ENCODE measurements at places on chromosomes 7 and 10.

- no peak for DNase-seq
Observed at GRCh38 chr10:53598914-53599313, 826.3 kb upstream of the MBL2 start.

- no peak for DNase-seq
Observed at GRCh38 chr7:99835189-99835588, 7.4 kb downstream of the CYP3A43 start.

DNA sequence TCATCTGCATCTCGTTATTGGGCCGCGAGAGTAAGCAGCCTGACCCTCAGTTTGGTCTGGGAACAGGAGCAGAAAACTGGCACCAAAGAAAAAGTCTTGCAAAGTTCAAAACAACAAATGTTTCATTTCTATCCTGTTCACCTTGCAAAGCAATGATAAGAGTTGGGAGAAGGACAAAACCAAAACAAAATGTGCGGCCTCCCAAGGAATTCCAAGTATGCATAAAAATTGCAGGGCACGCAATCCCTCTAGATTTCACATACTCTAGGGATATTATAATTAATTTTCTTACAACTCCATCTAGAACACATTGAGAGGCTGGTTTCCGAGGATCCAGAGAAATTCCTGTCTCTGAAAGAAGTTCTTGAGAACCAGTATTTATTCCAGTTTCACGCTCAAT, 20.1 kb downstream of the CHUK start:
- DNase-seq = no peak

- no peak for DNase-seq
Observed at GRCh38 chr10:110860576-110861241, 11.0 kb upstream of the PDCD4 start.

DNA sequence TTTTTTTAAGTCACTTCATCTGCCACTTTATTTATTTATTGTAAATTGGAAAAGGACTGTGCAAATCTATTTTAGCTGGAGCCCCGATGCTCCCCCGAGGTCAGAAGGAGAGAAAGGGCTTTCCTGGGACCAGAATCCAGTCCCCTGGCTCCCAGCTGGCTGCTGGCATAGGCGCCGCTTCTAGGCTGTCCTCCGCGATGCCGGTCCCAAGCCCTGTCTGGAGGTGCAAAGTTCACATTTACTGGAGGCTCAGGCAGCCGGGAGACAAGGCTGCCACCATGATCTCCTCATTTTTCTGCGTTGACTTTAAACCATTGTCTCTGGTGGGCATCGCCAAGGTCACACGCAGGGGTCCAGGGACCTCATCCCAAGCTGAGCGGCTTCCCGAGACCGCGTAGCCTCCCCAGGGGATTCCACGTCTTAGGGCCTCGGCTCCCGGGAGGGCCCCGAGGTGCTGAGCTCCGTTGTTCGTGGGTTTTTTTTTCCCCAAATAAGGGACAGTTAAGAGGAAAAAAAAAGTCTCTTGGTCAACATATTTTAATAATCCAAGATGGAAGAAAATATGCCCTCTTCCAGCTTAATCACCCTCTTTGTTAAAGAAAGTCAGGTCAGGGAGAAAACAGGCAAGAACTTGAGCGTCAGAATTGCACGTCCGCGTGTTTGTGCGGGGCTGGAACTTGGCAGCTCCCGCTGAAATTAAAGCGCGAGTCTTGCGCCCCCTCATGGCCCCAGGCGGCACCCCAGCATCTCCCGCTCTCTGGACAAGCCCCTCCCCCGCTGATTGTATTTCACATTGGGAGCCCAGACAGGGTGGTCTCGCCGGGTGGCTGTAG, 11.9 kb downstream of the RGR start:
- DNase-seq = no peak

DNA sequence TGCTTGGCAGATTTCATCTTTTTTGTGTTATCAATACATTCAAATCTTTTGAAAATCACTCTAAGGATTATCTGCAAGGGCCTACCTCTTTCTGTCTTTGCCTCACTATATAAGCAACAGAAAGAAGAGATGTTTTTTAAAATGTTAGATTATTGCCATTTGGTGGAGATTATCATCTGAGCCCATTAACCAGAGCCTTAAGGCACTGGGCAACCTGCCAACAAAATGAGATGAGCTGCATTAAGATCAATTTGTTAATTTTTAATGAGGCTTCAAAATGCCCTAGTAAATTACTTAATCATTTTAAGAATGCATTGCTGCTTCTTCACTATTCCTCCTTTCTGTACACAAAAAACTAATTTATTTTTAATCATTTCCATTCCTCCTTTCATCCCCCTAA, 314.1 kb downstream of the SNX13 start:
- no peak for DNase-seq

- no peak for DNase-seq
Observed at GRCh38 chr10:121106611-121107010, 255.4 kb downstream of the WDR11 start.

DNA sequence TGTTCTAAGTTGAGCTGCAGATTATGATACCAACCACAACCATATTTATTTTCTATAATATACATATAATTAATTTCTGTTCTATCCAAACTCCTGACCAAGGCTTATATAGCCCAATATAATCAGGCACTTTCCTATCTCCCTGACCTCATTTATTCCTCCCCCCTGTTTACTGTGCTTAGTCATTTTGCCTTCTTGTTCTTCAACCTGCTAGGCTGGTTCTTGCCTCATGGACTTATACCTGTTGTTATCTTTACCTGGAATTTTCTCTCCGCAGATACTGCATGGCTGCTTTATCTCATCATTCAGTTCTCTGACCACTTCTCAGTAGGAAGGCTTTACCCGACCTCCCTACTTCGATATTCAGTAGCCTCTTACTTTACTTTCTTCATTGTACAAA, 24.9 kb upstream of the FAM3C start:
- DNase-seq = no peak

DNA sequence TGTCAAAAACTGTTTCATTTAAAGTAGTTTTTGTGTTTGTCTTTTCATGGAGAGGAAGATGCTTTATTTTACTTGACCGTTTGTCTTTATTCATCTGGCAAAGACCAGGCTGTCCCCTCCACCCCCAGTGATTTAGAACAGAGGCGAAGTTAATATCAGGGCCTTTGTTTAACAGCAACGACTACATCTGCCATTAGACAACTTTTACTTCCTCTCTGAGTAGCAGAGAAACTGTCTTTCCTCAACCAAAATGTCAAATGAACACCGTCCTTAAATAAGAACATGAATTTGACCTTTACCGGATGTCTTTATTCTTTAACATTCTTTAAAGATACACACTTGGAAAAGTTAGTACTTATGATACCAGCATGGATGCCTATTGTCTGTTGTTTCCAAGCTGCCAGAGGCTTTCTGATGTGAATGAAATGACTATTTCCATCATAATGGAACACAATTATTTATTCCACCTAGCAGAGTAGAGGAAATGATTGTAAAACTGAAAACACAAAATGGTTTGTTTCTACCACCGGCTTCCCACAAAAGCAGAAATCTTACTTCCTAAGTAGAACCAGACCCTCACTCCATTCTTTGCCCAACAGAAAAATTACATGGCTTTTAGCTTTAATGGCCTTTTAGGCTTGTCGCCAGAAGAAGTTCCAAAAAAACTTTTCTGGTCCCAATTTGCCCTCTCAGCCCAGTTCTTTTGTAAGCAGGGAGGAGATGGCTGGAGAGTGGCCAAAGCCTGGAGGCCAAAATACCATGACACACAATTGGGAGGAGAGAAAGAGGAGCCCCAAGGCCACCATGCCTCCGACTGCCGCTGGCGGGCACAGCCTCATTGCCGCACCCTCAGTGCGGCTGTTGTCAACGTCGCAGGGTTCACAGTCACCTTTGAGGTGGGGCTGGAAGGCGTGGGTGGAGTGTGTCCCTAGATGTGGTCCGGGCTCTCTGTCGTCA, 168.5 kb downstream of the TEX36 start:
- DNase-seq = no peak

- peak; percentile 51 for DNase-seq
Observed at GRCh38 chr10:127283017-127283416, 86.6 kb upstream of the INSYN2A start.

DNA sequence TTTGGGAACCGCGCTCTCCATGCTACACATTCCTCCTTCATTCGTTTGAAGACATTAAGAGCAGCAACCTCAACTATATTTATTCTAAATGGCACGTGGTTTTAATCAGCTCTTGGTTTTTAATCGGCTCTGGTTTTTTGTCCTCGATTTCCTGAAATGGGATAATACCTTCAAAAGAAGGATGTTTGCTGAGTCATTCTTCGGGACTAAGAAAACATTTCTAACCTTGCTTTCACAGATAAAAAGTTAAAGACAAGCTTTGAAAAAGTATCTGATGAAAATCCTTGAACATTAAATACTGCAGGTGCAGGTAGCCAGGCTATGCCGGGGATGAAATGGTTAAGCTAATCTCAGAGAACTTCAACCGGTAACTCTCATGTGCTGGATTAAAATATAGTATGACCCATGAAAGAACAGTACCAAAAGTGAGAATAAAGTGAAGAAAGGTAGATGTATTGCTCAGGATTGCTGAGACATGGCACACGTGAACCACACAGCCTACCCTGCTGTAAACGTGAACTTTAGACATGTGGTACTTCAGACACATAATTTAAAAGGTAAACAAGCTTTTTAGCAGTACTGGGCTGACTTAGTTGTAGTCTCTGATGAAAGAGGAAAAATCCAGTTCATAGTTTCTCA, 89.1 kb downstream of the PTPRN2 start:
- DNase-seq = no peak

DNA sequence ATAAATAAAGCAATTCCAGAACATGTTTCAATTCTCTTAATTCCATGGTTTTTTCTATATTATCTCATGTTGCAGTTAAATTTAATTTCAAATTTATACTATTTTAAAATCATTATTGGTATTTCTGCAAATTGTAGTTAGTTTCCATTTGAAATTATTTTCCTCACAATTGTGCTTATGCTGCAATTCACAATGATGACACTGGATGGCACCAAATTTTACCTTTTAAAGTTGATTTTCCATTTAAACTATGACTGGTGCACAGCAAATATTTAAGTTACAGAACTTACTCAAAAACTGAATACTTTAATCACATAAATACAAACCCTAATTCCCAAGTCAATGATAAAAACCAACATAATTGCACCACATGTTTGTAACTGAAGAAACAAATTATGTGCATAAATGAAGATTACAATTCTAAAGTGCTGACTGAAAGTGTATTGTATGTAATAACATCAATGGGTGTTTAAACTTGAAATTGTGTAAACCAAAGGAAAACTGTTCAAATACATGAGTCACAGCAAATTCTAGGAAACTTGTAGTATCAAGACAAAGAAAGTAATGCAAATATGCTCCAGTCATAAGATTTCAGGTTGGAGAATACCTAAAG, 75.3 kb upstream of the AASS start:
- peak; percentile 28 for DNase-seq

- DNase-seq = no peak
Observed at GRCh38 chr7:101792051-101792681, 25.3 kb upstream of the CUX1 start.

DNA sequence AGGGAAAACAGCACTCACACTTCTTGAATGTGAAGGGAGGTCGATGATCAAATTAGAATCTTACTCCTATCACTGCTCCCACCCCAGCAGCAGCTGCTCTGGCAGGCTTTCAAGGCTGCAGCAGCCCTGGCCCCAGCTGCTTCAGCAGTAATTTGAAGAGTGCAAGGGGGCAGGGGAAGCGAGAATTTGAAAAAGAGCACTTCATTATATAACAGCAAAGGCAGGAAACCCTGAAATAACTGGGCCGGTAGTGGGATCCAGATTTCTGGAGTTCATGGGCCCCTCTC, 44.9 kb downstream of the MYPN start:
- peak; percentile 53 for DNase-seq

- no peak for DNase-seq
Observed at GRCh38 chr10:80540981-80541750, 3.5 kb downstream of the SH2D4B start.

DNA sequence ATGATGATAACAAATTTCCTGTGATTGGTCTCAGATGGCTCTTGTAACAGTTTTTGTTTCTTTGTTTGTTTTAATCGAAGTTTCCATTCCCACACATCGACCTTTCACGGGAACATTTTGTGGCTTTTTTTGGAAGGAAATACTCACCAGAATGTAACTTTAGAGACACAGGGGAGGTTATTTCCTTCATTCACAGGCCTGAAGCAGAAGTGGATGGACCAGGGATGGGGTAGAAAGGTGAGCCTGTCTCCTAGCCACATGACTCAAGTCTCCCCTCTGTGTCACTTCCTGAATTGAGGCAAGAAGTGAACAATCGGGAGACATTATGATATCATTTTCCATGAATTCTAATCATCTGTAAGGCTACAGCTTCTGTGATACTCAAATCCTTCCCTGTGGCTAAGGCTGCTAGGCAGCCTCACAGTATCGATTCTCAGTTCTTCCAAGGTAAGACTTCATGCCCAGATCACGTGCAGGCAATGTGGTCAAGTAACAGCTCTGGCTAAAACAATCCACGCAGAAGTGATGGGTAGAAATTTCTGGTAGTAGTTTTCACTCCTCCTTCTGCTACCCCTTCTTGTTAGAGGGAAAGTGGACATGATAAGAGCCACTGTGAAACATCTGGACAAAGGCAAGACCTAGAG, 203.9 kb upstream of the NEBL start:
- no peak for DNase-seq

GRCh38 chr10:26432938-26433337, 5.2 kb upstream of the APBB1IP start:
- DNase-seq = no peak

DNA sequence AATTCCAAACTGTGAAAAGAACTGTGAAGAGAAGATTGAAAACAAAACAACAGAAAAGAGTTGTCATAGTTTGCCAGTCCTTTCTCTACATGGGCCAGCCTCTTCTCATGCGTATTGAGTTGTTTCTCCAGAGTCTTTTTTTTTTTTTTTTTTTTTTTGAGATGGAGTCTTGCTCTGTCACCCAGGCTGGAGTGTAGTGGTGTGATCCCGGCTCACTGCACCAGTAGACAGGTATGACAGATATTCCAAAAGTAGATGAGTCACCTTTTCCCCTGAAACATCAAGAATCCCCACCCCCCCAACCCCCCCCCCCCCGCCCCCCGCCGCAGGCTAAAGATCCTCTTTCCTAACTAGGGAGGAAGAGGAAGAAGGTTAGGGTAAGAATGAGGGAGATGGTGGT, 15.6 kb upstream of the KMT2C start:
- DNase-seq = no peak

- peak; percentile 37 for DNase-seq
Observed at GRCh38 chr7:88111140-88111743, 108.6 kb downstream of the SRI start.

- DNase-seq = no peak
Observed at GRCh38 chr7:30709549-30709948, 27.3 kb upstream of the CRHR2 start.

GRCh38 chr7:45585628-45586027, 11.5 kb downstream of the ADCY1 start:
- no peak for DNase-seq

All from NCI-H1694 (cell line).